ENCODE measurements at places on chromosomes 13 and 19.

GRCh38 chr13:80276371-80277289 is 64.3 kb downstream of the SPRY2 start:
- no peak for DNase-seq

GRCh38 chr13:99214232-99214631 is 13.6 kb downstream of the UBAC2 start:
- no peak for DNase-seq

DNA sequence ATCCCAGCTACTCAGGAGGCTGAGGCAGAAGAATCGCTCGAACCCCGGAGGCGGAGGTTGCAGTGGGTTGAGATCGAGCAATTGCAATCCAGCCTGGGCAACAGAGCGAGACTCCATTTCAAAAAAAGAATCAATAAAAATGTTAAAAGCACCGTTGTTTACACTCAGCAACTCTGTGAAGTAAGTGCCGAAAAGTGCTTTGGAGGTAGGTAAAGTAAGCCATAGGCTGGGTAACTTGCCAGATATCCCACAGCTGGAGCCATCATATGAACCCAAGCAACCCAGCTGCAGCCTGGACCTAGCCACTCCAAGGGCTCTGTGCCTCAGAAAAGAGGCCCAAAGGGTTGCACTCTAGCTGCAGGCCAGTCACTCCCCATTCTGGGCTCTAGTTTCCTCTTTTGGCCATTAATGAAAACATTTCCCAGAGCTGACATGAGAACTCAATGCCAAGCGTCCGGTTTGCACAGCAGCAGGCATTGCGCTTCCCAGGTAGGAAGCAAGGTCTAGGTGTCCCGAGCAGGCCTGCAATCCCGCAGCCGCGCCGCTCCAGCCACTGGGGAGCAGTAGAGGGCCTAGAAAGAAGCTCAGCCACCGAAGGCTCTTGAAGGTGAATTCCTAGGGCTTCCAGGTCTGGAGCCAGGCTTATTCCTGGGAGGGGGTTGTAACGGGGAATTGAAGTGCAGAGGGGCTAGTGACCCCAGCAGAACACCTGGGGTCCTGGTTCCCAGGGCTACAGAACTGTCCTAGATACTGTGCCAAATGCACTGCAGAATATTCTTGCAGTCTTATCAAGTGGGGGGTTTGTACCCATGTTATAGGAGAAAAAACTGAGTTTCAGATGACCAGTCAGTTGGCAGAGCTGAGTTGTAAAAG is 4.1 kb upstream of the CD79A start:
- peak; percentile 72 for DNase-seq

DNA sequence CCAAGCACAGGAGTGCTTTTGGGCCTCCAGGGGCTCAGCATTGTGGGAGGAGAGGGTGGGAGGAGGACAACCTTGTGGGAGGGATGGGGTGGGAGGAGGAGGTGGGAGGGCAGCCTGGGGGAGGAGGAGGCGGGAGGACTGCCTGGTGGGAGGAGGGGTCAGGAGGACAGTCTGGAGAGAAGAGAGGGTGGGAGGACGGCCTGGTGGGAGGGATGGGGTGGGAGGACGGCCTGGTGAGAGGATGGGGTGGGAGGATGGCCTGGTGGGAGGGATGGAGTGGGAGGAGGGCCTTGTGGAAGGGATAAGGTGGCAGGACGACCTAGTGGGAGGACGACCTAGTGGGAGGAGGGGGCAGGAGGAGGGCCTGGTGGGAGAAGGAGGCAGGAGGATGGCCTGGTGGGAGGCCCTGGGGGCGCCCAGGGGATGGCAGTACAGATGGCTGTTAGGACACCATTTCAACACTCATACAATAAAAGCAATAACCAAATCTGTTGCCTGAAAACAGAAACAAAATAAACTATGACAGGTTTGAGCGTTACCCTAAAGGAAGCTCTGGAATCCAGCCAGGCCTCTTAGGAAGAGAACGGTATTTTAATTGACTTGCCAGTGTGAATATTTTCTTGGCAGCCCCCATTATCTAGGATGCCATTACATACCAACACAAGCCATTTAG is 63.7 kb downstream of the CRYL1 start:
- no peak for DNase-seq

DNA sequence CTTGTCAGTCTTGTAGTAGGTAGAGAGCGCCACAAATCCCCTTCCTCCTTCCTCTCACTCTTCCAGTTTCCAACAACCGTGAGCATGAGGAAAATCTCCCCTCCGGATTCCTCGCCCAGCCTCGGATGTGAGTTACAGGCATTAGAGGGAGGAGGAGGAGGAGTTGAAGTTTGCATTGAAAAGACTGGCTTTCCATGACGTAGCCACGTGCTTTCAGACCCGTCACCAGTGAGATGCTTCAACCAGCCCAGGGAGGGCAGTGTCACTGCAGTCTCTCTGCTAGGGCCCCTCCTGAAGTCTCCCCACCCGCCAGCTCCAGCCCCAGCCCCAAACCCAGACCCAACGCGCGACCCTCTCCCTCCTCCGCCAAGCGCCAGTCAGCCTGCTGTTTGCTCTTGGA is 442 bp upstream of the FGF14 start:
- DNase-seq: peak; percentile 58

DNA sequence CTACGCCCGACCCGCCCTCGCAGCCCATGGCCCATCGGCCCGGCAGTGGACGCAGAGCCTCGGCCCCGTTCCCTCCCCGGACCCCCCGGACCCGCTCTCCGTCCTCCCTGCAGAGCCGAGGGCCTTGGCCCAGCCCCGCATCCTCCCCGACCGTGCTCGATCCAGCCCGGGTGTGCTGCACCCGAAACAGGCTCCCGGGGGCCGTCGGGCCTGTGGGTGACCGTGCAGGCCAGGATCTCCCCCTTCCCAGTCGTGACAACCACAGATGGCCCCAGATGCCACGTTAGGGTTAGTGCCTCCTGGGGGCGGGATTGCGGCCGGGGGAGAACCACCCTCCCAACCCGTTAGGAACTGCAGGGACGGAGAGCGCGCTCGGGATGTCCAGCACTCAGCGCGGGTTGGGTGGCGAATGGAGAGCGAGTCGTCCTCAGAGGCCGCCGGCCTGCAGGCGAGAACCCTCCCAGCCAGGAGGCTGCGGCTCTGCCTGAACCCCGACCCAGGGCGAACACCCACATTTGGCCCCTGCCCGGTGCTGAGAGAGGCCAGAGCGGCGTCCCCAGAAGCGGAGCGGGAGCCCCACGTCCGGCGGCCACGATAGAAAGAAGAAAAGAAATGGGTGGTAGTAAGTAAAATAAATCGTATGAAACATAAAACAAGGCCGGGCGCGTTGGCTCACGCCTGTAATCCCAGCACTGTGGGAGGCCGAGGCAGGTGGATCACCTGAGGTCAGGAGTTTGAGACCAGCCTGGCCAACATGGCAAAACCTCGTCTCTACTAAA is 6.7 kb upstream of the MADCAM1 start:
- no peak for DNase-seq

GRCh38 chr19:16771618-16772017 is 52.0 kb downstream of the NWD1 start:
- DNase-seq: peak; percentile 59

DNA sequence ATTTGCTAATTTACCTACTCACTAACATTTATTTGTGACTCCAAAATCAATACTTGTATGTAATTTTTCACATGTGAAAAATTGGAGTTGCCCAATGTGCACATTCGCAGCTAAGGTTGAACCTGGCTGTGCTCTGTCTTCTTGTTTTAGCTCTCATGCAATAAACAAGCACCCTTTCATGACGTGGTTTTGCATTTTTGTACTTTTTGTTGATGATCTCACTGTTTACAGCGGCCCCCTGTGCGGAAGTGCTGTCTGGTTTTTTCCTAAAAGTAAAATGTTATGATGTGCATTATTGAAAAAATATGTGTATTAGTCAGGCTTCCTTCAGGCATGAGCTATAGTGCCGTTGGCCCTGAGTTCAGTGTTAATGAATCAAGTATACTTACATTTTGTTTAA is 18.1 kb downstream of the DGKH start:
- no peak for DNase-seq

DNA sequence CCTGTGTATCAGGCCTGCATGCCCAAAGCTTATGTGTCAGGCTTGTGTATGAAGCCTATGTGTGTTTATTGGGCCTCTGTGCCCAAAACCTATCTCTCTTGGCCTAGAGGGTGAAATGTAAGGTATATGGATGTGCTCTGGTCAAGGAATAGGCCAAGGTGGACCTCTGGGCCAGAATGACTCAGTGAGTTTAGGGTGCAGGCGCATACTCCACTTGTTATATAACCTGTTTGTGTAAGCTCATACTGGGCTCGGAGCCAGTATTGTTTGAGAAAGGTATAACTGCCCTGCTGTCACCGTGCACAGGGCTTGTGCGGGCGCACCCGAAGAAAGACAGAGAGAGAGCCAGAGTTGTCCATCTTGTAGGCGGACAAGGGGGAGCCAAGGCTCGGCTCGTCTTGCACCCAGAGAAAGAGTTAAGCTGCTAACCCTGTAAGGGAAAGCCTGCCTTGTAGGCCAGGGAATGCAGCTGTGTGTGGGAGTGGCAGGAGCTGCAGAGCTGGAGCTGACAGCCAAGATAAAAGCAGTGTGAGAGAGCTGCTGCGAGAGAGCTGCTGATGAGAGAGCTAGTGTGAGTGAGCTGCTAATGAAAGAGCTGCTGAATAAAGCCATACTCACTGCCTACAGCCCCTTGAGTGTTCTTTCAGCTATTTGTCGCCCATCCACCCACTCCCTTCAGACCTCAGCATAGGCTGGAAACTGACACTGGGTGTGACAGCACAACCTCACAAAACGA is 43.4 kb upstream of the N4BP2L1 start:
- DNase-seq: no peak

DNA sequence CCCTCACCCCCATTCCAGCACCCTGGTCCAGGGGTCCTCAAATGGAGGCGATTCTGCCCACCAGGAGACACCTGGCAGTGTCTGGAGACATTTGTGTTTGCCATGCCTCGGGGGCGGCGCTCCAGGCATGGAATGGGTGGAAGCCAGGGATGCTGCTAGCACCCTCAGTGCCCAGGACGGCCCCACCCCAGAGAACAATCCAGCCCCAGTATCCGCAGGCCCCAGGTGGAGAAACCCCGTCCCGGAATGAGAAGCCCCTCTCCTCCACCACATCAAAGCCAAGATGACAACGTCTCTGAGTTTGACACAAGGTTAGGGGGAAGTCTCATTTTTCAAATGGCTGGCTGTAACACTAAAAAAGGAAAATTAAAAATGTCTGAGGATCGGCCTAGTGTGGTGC is 68.5 kb downstream of the INSR start:
- no peak for DNase-seq

DNA sequence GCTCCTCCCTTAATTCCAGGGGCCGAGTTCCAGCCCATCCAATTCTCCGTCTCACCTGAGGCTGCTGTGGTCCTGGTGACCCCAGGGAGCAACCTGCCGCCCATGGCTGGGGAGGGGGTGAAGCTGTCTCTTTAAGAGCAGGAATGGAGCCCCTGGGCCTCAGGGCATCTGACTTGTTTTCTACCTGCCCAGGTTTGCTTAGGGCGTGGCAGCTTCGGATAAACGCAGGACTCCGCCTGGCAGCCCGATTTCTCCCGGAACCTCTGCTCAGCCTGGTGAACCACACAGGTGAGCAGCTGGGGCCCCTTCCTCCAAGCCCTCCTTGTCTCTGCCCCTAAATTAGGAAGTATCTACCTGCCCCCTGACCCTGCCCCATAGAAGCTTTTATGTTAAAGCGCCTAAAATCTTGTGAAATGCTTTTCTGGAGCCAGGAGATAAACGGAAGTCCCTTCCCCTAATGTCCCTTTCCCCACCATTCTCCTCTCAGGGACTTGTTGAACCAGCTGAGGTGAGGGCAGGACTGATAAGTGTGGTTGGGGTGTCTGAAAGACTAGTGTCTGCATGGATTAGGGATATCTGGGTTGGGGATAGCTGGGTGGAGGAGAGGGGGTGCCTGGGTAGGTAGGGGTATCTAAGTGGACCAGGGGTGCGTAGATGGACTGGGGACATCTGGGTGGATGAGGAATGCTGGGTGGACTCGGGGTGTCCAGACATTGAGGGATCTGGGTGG is 614 bp downstream of the FXYD3 start:
- DNase-seq: no peak

DNA sequence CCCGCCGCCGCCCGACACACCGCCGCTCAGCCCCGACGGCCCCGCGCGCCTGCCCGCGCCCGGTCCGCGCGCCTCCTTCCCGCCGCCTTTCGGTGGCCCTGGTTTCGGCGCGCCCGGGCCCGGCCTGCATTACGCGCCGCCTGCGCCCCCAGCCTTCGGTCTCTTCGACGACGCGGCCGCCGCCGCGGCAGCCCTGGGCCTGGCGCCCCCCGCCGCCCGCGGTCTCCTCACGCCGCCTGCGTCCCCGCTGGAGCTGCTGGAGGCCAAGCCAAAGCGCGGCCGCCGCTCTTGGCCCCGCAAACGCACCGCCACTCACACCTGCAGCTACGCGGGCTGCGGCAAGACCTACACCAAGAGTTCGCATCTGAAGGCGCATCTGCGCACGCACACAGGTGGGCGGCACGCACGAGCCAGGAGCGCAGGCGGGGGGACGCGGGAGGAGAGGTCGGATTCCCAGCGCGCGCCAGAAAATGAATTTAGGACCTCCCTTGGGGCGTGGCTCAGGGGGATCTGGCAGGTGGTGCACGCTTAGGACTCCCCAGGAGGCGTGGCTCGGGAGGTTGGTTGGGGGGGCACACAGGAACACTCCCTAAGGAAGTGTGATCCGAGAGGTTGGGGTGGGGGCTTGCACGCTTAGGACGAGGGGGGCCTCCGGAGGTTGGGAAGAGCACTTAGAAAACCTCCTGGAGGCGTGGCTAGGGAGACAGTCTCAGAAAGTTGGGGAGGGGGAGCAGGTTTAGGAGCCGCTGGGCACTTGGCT is 1.2 kb downstream of the KLF2 start:
- peak; percentile 83 for DNase-seq

- no peak for DNase-seq
Measured at GRCh38 chr13:29438769-29439168, 156.7 kb downstream of the SLC7A1 start.

- DNase-seq: no peak
Measured at GRCh38 chr19:47499371-47499770, 15.4 kb upstream of the KPTN start.

DNA sequence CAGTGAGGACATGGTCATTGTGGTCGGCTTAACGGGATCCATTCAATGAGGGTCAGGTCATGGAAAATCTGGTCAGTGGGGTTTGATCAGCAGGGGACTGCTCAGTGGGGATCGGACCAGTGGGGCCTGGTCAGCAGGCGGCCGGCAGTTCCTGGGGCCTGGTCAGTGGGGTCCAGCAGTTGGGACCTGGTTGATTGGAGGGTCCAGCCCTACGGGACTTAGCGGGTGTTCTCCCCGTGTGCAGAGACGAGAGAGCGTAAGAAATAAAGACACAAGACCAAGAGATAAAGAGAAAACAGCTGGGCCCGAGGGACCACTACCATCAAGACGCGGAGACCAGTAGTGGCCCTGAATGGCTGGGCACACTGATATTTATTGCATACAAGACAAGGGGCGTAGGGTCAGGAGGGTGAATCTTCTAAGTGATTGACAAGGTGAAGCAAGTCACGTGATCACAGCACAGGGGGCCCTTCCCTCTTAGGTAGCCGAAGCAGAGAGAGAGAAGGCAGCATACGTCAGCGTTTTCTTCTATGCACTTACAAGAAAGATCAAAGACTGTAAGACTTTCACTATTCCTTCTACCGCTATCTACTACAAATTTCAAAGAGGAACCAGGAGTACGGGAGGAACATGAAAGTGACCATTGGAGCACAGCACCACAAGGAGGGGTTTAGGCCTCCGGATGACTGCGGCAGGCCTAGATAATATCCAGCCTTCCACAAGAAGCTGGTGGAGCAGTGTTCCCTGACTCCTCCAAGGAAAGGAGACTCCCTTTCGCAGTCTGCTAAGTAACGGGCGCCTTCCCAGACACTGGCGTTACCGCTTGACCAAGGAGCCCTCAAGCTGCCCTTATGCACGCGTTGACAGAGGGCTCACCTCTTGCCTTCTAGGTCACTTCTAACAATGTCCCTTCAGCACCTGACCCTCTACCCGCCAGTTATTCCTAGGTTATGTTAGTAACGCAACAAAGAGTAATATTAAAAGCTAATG is 62.1 kb upstream of the TPM4 start:
- no peak for DNase-seq

Measured in naive thymus-derived CD4-positive, alpha-beta T cell (primary cell).